Activated gamma-delta T cell treated with Interleukin-2 at 50 U/mL for 16 hours (primary cell): ENCODE measurements at places on chromosomes 1 and 21.

DNA sequence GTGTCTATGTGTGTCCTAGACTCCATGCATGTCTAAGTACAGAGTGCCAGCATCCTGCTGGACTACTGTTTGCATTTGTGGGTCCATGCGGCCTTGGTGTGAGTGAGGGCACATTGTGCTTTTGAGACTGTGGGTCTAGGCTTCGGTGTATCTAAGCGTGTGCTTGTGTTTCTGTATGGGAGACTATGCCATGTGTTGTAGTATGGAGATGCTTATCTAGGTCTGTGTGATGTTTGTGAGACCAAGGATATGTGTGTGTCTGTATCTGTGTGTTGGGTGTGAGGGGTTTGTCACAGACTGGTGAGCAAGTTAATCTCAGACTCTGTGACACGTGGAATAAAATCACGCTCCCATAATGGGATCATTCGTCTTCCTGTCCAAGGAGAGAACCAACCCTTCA, 14.5 kb downstream of the AHDC1 start:
- no peak for DNase-seq

DNA sequence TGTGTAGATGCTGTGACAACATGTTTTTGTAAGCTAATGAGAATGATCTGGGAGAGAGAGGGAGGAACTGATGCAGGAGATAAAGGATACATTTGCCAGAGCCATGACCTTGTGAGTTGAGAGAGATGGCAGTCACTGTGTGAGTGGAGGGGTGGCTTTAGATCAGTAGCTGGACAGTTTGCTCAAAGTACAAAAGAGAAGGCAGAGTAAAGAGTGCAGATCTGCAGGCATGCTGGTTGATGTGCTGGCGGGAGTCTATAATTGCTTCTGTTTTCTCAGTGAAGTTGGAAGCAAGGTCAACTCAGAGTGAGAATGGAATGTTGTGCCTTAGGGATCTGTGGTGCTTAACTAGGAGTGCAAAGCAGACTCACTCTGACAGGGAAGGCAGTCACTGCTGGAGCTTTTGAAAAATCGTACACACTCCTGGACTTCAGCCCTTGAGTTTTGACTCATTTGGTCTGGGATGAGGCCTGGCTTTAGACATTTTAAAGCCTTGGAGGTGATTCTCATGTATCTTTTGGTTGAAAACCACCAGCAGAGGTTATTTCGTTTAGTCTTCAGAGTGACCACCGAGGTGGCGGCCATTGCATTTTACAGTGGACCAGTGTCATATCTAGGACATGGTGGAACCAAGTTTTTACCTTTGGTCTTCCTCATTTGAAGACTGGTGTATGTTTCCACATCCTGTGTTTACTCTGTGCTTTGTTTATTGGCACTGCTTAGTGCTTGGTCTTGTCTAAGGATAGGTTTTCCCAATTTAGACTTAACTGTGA, 49.6 kb downstream of the MTR start:
- DNase-seq = no peak

DNA sequence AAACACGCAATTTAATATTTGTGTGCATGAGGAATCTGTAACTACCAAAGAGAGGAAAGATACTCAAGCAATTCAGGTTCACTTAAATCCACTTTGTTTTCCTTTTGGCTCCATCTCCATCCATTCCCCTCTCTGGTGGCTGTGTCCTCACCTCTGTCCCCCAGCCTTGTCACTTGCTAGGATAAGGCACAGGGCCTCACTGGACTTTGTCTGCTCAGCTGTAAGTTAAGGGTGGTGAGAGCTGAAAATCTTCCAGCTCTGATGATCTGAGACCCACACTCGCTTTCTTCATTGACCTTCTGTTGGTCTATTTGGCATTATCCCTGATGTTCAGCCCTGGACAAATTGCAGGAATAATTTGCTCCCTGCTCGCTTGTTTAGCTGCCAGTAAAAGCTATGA, 56.5 kb downstream of the RHOU start:
- DNase-seq = no peak

GRCh38 chr1:4019606-4020331, 119.7 kb upstream of the C1orf174 start:
- DNase-seq = no peak

DNA sequence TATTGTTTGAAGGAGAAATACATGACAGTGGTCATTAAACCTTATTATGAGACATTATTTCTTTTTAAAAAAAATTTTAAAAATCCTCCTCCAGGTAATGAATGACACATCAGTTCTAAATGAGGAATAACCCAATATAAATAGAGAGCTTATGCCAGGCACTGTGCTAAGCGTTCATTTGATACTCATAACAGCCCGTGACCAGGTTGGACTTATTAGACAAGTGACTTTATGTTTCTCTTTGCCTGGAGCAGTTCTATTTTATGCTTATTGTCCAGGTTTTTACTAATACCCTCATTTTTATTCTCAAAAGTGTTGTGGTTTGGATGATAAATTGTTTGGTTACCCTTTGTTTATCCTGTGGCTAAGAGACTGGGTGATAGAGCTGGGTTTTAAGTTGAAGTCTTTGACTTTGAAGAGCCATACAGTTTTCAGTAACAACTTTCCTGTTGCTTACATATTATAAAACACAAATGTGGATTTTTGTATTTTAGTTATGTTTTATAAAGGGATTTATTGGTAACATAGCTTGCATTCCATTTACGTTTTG, 84.2 kb downstream of the RABGAP1L start:
- no peak for DNase-seq

- no peak for DNase-seq
Measured at GRCh38 chr1:226964068-226964425, 24.0 kb downstream of the COQ8A start.

DNA sequence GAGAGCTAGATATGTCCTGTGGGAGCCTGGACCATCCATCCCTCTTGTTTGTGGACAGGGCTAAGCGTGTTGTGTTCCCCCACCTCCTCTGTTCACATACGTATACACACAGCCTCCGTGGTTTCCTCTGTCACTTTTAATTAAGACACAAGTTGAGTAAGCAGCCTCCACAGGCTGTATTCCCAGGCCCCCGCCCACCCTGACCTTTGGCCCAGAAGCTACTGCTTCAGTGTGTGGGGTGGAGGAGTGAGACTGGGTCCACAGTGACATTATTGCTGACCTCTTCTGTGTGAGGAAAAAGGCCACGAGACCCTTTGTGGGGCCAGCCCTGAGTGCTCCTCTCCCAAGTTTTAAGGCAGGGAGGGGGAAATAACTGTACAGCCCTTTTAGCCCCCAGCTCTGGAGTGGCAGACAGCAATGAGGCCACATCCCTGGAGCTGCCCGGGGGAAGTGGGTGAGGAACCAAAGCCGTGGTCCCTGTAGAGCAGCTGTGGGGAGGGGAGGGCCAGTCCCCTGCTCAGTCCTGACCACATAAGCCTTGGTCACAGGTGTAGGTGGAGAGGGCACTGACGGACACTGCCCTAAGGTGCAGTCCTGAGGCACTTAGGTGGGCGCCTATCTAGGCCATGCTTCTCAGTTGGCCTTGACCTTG, 4.4 kb downstream of the ELOVL1 start:
- DNase-seq = no peak

DNA sequence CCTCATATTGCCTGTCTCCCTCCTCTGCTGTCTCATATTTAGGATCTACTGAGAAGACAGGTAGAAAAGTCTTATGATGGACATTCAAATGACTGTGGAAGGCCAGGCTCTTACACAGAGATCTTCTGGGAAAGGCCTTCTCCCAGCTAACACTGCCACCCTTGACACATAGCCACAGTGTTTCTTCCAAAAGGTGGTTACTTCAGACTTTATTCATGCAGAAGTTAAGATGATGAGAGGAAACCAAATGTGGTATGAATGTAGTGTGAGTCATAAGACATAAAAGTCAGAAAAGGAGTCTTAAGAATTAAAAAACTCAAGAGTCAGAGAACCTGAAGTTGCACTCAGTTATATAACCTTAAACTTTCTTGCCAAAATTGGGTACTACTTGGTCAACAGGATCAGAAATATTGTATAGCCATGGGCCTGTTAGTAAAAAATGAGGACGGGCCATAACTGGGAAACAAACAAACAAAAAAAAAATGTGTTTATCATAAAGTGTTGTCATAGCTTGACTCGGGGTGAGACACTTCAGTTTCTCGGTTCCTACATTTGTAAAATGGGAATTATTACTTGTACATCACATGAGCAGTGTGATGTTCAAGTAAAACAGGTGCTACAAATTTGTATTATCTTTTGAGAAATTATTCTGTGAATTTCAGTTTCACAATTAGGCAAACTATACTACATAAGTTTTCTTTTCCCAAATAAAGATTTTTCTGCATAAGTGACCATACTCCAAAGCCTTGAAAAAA, 1.2 kb upstream of the DENND1B start:
- no peak for DNase-seq

- DNase-seq = peak; percentile 35
Measured at GRCh38 chr1:225427235-225428067, at the start of gene LBR. Gene LBR (minus strand): TSS chr1:225428038. CDS start chr1:225424075, 3,963 bp downstream.

GRCh38 chr21:36204980-36205379, 48.4 kb downstream of the DOP1B start:
- no peak for DNase-seq
